ENCODE measurements at places on chromosomes 12 and 14.

DNA sequence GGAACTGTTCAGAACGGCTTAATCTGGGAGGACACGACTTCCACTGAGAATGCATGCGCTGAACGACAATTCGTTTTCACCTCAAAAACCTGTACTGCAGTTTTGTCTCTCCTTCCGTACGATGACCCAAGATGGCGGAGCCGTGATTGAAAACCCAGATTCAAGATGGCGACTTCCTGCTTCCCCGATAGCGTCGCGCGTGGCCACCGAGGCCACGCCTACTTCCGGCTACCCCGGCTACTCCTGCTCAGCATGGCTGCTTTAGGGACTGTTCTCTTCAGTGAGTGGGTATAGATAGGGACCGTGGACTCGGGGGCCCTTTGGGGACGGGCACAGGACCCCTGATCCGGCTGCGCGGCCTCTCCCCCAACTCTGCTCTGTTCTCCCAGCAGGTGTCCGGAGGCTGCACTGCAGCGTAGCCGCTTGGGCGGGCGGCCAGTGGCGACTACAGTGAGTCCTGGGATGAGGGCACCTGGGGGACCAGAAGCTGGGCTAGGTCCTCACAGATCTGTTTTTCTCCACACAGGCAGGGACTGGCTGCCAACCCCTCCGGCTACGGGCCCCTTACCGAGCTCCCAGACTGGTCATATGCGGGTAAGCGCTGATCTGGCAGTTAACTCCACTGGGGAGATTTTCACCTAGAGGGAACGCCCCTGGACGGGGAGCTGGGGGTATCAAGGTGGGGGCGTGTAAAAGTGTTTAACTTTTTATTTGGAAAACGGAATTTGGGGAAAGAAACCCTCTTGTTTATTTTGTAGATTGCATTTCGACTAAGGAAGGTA is at the start of gene MRPL52:
MRPL52 (plus strand) TSS at position 227 of the 782 bp plus-strand sequence; CDS start at position 253, 26 bp downstream.
- peak; percentile 93 for DNase-seq

- DNase-seq: no peak
Observed at GRCh38 chr12:50049254-50050118, 7.9 kb upstream of the ASIC1 start.

- no peak for DNase-seq
Observed at GRCh38 chr12:31362115-31362758, 36.3 kb upstream of the SINHCAF start.

DNA sequence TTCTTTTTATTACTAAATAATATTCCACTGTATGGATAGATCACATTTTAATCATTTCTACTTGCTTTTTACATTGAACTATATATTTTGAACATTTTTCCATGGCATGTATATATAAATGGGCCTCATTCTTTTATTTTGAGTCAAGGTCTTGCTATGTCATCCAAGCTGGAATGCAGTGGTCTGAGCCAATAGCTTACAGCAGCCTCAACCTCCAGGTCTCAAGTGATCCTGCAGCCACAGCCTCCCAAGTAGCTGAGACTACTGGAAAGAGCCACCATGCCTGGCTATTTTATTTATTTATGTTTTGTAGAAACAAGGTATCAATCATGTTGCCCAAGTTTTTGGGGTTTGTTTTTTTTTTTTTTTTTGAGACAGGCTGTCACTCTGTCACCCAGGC is 7.6 kb downstream of the FCF1 start:
- no peak for DNase-seq

GRCh38 chr12:13947276-13947946 is 34.0 kb downstream of the GRIN2B start:
- no peak for DNase-seq

DNA sequence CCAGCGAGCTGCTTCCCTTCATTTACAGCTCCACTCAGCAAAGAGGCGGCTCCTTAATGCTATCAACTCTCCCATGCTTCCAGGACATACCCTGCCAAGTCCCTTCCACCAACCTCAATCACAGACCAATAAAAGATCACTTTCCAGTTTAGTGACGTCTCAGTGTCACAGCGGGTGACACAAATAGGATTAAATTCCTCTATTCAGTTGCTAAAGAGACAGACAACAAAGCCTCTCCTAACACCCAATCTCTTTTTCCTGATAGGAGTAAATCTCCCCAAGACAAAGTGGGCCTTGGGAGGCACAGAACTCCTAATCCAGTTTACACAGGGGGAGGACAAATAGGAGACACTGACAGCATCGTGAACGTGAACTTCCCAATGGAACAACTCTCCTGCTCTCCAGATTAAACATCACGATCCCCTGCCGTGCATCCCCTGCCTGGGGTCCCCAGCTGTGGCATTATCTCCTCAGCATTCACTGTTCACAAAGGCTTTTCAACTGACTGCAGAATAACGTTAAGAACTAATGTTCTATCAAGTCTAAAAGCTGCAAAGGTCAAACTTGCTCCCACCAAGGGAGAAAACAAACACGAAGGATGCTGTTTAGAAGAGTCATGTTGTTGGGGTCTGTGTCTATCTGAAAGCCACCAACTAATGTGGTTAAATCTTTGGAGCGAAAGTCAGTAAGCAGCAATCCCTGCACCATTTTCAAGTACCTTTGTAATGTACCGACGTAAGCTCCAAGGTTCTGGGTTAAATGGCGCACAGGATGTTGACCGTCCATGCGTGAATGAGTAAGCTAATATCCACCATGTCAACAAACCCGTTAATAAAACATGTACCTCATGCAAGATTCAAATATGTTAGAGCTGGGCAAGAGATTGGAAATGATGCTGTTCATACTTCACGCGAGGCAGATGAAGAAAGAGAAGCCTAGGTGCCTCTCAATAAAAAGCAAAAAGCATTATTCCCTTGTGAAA is 31.5 kb downstream of the TMEM132D start:
- DNase-seq: peak; percentile 24

- DNase-seq: peak; percentile 8
Observed at GRCh38 chr12:47981496-47982260, 18.3 kb downstream of the TMEM106C start.

DNA sequence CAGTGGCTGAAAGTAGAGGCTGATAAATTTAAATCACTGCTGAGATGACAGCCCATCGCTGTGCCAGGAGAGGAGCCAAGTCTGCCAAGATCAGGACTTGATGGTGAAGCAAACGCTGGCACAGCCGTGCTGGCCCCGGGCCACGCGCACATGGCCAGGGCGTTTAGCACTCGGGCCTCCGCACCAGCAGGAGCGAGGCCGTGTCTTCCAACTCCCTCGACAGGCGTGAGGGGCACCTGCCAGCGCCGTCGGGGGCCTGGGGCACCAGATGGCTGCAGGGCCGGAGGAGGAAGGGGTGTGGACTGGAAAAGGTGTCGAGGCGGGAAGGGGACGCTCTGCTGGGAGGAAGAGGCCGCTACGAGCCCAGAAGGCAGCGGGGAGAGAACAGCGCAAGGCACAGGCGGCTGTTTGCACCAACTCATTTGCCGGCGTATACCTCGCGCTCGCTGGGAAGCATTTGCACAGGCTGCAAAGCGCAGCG is 29.5 kb downstream of the RIMBP2 start:
- peak; percentile 47 for DNase-seq

DNA sequence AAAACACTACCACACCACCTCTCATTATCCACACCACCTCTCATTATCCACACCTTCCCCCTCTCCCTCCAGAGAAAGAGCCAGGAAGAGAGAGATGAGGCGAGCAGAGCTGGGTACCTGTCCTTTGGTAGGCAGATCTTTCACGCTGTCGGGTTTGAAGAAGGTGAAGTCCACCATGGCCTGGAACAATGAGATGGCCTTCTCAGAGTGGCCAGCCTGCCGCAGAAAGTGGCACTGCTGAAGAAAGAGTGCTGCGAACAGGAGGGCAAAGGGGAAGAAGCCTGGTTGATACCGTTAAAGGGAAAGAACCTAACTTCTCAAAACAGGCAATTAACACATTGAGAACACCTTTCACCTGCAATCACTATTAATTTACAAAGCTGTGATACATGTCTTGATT is 30.6 kb downstream of the NRDE2 start:
- DNase-seq: no peak

GRCh38 chr12:132085291-132085635 is 58.9 kb downstream of the DDX51 start:
- DNase-seq: no peak

- DNase-seq: no peak
Observed at GRCh38 chr12:102567031-102567985, 86.9 kb upstream of the IGF1 start.

DNA sequence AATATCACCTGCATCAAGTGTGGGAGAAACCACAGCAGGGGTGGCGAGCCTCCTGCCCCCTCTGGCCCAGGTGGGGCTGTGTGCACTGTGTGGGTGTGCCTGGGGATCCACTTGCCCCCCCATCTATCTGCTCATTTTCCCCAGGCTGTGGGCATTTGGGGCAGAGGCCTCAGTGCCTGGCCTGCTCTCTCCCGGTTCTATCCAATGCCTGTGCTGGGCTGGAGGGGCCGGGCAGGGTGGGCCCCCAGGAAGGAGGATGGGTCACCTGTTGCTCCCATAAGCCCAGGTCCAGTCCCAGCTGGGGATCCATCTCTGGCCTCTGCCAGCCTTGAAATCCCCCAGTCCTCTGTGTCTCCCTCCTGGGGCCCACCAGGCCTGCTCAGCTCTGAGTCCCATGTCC is 105.6 kb downstream of the TMEM121 start:
- DNase-seq: no peak

- no peak for DNase-seq
Observed at GRCh38 chr14:74297986-74298385, 4.7 kb downstream of the ABCD4 start.

DNA sequence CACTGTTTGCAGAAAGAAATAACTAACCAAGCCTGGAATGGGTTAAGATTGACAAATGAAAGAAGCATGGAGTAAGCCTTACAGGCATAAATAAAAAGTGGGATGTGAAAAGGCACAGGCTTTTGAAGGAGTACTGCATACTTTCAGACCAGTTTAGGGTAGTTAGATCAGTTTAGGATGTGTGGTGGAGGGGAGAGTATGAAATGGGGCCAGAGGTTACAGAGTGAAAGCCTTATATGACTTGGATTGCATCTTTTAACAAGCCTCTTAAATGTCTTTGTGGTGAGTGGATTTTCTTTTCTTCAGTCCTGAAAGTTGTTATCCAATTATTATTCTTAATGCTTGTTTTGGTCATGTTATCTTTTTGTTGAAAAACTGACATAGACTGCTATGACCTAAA is 52.2 kb upstream of the TRHDE start:
- no peak for DNase-seq

- DNase-seq: no peak
Observed at GRCh38 chr12:75666939-75667334, 155.5 kb upstream of the KRR1 start.

DNA sequence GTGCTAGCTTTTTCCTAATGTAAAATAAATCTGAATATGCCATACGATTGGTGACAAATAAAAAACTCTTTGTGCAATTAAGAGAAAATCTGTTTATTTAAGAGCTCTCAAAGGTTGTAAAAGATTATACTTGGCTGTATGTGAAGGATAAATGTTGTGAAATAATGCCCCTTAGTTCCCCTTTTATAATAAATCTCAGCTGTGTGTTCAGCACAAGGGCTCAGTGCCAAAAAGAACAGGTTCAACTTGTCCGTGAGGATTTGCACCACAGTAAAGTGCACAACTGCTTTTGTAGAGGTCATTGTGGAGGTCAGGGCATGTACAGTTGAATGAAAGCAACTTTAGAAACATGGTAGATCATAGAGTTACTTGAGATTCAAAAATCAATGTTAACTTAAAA is 118.6 kb downstream of the TRMT5 start:
- DNase-seq: peak; percentile 25

GRCh38 chr12:112450725-112451124 is 32.0 kb downstream of the PTPN11 start:
- no peak for DNase-seq

- no peak for DNase-seq
Observed at GRCh38 chr14:81868172-81868571, 334.5 kb upstream of the SEL1L start.

- peak; percentile 10 for DNase-seq
Observed at GRCh38 chr12:16939871-16940306, 333.9 kb upstream of the LMO3 start.

DNA sequence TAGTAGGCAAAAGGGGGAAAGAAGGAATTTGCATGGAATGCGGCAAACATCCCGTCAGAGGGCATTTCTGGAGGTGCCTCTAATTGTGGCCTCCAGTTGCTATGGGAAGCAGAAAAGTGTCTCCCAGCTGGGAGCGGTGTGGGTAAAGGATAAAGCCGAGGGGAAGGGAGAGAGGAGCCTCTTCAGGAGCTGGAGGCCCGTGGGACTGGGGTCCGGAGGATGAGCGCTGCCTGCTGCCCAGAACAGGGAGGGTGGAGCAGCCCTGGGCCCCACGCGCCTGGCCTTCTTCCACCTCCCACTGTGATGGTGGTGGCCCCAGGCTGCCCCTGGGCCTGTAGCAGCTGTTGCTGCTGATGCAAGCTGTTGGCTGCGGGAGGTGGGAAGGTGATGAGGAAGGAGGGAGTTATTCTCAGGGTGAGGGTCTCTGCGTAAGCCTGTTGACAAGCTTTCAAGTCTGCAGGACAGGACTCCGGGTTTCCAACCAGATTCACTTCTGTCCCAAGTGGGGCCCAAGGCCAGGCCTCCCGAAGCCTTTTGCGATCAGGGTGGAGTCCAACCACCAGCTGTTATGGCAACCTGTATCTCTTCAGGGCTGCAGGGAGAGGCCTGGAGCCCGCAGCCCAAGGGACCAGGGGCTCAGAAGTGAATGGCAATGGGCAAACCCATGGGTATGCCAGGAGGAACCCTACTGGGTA is 19.1 kb upstream of the PGF start:
- no peak for DNase-seq

- no peak for DNase-seq
Observed at GRCh38 chr12:116069943-116070342, 207.6 kb downstream of the MED13L start.

DNA sequence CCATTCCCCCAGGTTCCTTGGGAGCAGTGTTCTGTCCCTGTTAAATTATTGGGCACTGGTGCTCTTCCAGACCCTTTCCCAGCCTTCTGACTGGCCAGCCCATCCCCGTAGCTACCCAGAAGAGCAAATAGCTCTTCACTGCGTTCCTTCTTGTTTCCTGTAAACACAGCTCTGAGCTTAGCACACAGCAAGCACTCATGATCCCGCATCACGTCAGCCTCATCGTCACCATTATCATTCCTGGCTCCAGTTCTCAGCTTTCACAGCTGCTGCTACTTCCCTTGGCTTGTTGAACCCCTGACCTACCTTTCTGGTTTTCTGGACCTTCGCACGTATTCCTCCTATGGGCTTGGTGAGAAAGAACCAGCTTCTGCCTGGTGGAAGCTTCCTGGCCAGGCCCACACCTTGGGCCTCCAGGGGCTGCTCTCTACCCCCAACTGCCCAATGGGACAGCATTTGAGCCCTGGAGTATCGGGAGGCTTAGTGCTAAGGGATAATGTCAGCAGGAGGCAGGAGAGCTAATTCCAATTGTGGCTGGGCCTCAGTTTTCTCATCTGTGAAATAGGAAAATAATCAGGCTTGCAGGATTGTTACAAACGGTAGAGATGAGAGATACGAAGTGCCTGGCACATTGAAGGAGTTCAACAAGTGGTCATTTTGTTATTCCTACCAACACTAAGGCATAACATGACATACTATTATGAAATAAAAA is 22.6 kb upstream of the PAPOLA start:
- DNase-seq: peak; percentile 7

Data from NCI-H1092 (cell line).